ENCODE measurements at places on chromosomes 3 and 15.

- no peak for DNase-seq
Observed at GRCh38 chr3:52007291-52007690, 11.6 kb upstream of the RPL29 start.

- DNase-seq: no peak
Observed at GRCh38 chr15:84752700-84753099, 4.3 kb downstream of the ZNF592 start.

DNA sequence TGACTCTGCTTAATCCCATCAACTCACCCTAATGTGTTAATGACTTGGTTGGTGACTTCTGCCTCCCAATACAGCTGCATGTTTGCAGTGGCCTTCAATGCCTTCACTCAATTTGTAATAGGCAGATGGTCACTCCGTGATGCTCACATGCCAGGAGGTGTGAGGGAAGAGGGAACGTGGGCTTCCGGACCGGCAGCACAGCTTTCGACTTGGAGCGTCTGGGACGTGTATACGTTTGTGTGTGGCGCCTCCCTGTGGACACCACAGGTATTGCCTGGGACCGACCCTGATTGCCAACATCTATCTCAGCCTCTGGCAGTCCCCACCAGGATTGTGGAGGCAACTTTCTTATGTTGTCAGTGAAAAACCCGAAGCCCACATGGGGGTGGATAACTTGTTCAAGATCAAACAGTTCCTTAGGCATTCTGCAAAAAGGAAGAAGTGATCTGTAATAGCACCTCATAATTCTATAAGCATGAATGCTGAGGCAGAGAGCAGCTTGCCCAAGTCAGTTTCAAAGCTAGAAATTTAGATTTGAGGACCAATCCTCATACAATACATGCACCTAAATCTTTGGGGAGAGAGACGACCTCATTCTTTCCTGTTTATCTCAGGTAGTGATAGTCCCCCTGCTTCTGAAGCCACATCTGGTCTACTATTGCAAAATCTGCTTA lies 16.9 kb downstream of the MRPL46 start:
- DNase-seq: peak; percentile 50

- peak; percentile 37 for DNase-seq
Observed at GRCh38 chr3:129824926-129825541, 68.5 kb downstream of the TMCC1 start.

DNA sequence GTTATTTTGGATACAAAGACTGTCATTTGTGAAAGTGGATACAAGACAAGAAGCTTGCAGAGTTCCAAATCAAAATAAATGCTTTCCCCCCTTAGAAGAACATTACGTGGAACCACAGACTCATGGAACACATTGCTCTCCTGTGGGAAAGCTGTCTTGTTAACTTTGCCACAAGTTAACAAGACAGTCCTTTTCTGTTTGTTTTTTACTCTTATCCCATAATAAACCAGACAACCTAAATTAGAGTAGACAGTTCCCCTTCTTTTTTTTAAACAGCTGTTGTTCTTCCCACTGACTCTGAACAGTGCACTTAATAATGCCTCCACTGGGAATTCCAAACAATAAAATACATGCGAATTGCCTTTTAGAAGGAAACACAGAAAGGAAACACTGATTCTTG lies 255.3 kb upstream of the UBE2E2 start:
- no peak for DNase-seq

GRCh38 chr15:69760890-69761568 lies 308.4 kb downstream of the RPLP1 start:
- DNase-seq: peak; percentile 85

DNA sequence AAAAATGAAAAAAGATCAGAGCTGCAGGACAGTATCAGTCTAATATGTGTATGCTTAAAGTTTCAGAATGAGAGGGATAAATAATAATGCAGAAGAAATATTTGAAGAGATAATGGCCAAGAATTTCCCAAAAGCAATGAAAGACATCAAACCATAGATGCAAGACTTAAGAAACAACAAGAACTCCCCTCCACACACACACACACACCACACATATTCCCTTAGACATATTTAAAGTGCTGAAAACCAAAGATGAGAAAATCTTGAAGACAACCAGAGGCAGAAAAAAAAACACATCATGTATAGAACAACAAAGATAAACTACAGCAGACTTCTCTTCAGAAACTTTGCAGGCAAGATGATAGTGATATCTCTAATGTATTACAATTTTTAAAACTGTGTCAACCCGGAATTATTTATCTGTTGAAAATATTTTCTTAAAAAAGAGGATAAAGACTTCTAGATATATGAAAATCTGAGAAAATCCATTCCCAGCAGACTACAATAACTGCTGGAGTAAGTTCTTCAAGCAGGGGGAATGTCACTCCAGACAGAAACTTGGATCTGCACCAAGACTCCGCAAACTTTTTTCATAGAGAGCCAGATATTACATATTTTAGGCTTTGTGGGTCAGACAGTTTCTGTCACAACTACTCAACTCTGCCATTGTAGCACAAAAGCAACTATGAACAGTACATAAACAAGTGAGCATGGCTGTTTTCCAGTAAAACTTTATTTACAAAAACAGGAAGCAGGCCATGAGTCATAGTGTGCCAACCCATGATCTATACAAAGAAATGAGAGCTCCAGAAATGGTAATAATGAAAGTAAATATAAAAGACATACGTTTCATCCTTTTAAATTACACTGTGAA lies 223.4 kb upstream of the CGNL1 start:
- no peak for DNase-seq

- no peak for DNase-seq
Observed at GRCh38 chr3:195897853-195898415, 10.4 kb downstream of the TNK2 start.

DNA sequence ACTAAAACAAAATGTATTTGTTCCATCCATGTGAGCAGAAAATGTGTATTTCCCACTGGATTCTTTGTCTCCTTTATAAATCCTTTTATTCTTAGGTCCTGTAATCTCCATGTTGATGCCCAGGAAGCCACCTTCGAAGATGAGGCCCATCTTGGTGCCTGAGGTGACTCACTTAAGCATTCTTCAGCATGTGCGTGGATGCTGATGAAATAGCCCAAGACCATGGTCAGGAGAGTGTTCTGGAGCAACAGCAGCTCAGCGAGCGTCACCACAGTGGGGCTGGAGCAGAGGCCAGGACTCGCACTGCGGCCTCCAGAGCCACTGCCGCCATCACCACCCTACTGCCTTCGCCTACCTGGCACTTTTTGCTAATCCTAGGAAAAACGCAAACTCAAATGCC lies 520.9 kb downstream of the FHIT start:
- no peak for DNase-seq

GRCh38 chr3:54835701-54836100 lies 92.2 kb downstream of the LRTM1 start:
- DNase-seq: no peak

- no peak for DNase-seq
Observed at GRCh38 chr15:55734641-55735040, 8.3 kb downstream of the PRTG start.

DNA sequence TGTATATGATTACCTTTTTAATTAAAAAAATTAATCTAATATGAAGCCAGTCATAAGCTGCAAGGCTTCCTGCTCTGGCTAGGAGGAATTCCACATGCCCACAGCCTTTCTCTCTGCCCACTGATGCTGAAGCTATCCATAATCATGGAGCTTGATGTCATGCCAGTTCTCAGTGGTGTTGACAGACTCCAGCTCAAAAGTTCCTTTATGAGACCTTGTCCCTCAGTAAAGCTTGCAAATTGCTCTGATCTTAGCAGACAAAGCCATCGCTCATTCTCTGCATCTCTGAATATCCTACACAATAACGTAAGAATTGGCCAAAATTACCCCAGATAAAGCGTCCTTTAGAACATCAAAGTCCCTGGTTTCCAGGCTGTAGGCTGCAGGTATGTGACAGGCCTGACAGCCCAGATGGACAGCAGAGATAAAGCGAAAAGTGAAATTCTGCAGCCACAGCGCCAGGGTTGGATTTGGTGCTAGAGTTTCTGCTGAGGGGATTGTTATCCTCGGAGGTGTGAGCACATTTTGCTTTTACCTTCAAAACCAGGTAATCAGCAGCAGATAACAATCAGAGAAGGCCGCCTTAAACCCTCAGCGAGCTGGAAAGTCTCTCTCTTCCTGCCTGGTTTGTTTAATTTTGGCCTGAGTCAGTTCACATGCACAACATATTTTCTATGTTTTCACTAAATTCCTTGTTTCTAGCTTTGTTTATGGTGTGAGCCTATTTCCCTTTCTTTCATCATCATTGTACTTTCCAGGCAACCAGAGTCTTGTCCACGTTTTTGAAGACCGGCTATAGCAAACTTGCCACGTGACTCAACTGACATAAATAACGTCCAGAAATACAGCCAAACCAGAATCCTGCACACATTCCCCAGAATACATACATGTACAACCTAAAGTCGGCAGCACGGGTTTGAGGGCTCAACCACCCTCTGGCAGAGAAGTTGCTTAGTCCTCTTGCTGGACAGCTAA lies 36.6 kb upstream of the ALDH1A3 start:
- no peak for DNase-seq

DNA sequence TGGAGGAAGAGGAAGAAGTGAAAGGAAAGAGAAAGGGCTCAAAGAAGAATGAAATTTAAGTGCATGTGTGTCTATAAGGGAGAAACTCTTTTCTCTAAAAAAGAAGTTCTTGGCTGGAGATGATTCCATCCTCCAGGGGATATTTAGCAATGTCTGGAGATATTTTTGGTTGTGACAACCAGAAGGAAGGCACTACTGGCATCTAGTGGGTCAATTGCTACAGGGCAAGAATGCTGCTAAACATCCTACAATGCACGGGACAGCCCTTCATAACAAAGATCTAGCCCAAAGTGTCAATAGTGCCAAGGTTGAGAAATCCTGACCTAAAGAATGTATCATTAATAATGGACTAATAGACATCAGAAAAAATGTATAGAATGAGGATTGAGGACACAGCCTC lies 57.4 kb upstream of the ST3GAL6 start:
- no peak for DNase-seq

DNA sequence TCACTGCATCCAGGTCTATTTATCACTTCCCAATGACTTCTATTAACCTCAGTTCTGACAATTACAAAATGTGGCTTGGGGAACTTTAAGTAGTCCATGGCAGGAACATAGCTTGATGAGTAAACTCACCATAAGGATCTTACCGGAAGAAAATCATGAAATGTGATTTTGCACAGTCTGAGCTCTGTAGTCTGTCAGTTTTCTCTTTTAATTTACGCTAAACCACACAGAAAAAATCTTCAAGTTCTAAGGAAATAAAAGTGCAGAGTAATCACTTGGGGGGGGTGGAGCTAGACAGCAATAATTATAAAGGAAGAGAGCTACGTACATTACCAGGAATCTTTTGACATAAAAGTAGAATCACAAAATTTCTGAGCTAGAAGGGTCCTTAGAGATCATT lies 9.2 kb downstream of the TBC1D5 start:
- no peak for DNase-seq

GRCh38 chr3:45580112-45580765 lies 14.3 kb upstream of the LIMD1 start:
- no peak for DNase-seq

GRCh38 chr3:9343115-9343514 lies 19.7 kb upstream of the THUMPD3 start:
- no peak for DNase-seq

DNA sequence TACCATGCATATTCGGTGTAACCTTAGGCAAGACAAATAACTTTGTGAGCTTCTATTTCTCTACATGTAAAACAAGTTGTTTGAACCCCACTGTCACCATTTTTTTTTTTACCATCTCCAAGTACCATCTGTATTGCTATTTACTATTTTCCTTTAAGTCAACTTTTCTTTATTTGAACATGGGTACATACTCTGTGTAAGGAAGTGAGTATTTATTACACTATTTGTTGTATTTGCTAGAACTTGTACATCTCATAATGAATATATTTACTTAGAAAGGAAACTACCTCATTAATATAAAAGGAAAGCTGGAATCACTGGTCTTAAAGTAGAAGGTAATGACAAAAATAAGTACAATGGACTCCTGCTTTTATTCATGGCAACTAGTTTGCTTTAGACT lies 69.9 kb downstream of the WNT5A start:
- DNase-seq: no peak

DNA sequence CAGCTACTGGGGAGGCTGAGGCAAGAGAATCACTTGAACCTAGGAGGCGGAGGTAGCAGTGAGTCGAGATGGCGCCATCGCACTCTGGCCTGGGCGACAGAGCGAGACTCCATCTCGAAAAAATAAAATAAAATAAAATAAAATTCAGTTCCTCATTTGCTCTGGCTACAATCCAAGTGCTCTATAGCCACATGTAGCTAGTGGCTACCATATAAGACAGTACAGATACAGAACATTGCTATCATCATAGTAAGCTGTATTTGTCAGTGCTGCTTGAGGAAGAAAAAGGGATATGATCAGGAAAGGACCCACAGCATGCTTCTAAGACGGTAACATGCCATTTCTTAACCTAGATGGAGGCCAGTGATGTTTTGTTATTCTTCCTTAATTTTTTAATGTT lies 88.7 kb upstream of the CDAN1 start:
- DNase-seq: no peak

DNA sequence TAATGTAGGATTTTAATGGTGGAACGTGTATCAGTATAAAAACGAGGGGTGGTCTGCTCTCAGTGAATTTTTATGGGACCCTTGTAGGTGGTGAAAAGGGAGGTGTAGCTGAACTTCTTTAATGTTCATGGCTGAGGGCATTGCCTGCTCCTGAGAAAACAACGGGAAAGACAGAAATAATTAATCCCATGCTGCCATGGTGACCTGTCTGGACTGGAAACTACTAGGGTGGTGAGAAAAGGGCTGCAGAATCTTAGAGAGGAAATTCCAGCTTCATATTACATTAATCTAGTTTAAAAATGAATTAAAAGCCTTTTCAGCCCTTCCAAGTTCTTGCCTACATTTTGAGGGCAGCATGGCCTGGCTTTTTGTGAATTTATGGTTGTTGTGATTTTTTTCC lies 47.6 kb downstream of the ZBTB38 start:
- DNase-seq: no peak

DNA sequence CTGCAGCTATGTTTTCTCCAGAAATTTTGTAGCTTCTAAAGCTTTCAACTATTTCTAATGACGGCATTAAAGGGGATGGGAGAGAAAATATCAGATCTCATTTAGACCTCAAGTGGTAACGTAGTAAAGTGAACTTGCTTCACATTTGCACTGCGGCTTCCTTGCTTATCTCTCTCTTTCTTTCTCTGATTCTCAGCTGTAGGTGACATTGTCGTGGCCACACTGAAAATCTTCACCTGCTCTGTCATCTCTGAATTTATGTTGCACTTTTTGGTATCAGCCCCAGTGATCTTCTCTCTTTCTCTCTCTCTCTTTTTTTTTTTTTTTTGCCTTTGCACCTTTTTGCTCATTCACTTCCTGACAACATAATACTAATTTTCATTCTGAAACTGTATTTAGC lies 254.1 kb upstream of the SATB1 start:
- DNase-seq: peak; percentile 38

DNA sequence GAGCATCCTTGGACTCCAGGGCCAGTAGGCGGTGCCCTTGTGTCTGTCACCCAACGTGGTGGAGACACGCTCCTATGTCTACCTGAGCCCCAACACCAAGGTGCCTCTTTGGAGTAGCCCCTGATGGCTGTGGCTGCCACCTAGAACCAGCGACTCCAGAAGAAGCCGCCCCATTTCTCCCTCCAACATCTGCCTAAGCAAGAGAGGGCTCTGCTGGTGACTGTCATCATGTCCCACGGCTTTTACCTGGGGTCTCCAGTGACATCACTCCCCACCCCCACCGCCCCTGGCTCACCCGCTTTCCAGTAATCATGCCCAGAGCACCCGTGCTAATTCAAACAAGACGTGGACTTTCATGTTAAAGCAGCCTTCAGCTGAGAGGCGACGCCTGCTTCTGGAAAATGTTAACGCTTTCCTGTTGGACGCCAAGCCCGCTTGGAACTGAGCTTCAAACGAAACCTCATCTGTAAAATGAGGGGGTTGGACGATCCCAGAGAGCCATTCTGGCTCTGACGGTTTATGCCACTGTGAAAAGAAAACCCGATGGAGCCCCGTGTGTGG lies 57.0 kb downstream of the ISG20 start:
- no peak for DNase-seq

All from naive thymus-derived CD8-positive, alpha-beta T cell (primary cell).